Cardiac muscle cell (in vitro differentiated cells and primary cell): ENCODE measurements at places on chromosomes 6 and 20. TPM values are rescaled to one million over a fixed set of nuclear protein-coding genes. Genes with fewer than 3 reads are reported as not detected.

ASXL1 gene
- 32.6 and 82.4 TPM in 2 replicates for total RNA-seq

GRCh38 chr20:63404129-63405085 is 43.3 kb upstream of the CHRNA4 start:
- H3K27ac ChIP-seq: no peak overlapping the region
- H3K27me3 ChIP-seq: no peaks in the 10 kb centered on the region
- no peak for DNase-seq
- no peaks in the 10 kb centered on the region for H3K4me1 ChIP-seq
- no peaks in the 10 kb centered on the region for H3K36me3 ChIP-seq
- no peak overlapping the region for H3K4me3 ChIP-seq

- no peaks in the 10 kb centered on the region for H3K4me1 ChIP-seq
- no peak overlapping the region for H3K27ac ChIP-seq
- no peaks in the 10 kb centered on the region for H3K36me3 ChIP-seq
- H3K27me3 ChIP-seq: no peaks in the 10 kb centered on the region
- no peak for DNase-seq
- no peak overlapping the region for H3K4me3 ChIP-seq
Measured at GRCh38 chr6:147666255-147666654, 157.8 kb downstream of the SAMD5 start.

ZSCAN23 gene
- 6.9 and 11.3 TPM in 2 replicates for total RNA-seq

- H3K4me3 ChIP-seq: no peak overlapping the region
- H3K36me3 ChIP-seq: no peaks in the 10 kb centered on the region
- DNase-seq: no peak
- no peaks in the 10 kb centered on the region for H3K4me1 ChIP-seq
- no peak overlapping the region for H3K27ac ChIP-seq
Measured at GRCh38 chr6:64230530-64230929, 594.9 kb downstream of the PHF3 start.
